ENCODE measurements at places on chromosomes 4 and X. TPM values are rescaled to one million over a fixed set of nuclear protein-coding genes. Genes with fewer than 3 reads are reported as not detected.

Gene OTC
- total RNA-seq: not detected

Gene SATL1
- total RNA-seq: not detected

Gene FAM53A
- 1.8 TPM for total RNA-seq

Gene CFI
- total RNA-seq: not detected

Gene GC
- total RNA-seq: not detected

- DNase-seq: no peak
Observed at GRCh38 chr4:6236816-6237390, 32.7 kb upstream of the WFS1 start.

DNA sequence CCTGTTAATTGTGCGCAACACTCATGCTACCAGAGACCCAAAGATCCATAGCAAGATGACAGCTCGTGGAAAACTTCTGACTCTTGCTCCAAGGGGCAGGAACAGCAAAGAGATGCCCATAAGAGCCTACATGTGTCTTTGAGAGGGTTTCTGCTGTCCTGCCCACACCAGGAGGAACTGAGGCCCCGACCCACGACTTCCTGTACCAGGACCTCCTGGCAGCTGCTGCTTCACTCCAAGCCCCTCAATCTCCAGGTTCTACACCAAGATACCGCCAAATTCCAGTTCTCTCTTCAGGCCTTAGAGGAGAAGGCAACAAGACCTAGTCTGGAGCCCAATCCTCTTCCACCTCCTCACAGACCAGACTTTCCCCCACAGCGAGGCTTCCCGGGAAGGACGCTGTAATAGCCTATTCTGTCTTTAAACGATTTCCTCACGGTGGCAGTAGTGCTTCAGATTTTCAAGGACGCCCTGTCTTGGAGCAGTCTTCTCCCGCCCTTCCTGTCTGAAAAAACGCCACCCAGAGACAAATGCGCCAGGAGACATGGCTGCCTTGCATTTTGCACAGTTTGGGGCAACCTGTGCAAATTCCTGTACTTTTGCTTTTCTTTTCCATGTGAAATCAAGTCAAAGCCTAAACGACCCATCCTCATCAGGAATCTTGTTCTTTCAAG, 230.2 kb upstream of the STK26 start:
- no peak for DNase-seq

GRCh38 chr4:166301266-166301665, 428.2 kb downstream of the TLL1 start:
- DNase-seq: no peak

- DNase-seq: no peak
Observed at GRCh38 chr4:161581262-161582230, 582.3 kb downstream of the FSTL5 start.

- no peak for DNase-seq
Observed at GRCh38 chr4:100926039-100926717, 408.4 kb upstream of the EMCN start.

- no peak for DNase-seq
Observed at GRCh38 chr4:3777669-3778068, 11.5 kb downstream of the ADRA2C start.

DNA sequence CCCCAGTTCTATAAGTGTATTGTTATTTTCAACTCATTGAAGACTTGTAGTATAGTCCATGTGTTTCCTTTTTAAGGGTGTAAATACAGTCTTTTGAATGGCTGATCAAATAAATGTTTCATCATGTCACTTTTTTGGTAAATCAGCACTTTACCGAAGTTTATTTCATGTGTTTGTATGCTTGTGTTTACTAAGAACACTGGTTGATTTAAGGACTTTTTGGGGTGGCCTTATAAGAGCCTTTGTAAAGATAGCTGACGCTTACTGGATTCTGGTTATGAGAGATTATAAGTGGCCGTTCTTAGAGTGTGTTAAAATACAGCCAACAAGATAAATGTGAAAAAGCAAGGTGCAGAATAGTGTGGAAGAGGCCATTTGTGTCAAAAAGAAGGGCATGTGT, 2.6 kb downstream of the UBE2K start:
- DNase-seq: no peak

- DNase-seq: no peak
Observed at GRCh38 chrX:53073115-53073586, 9.0 kb upstream of the TSPYL2 start.

DNA sequence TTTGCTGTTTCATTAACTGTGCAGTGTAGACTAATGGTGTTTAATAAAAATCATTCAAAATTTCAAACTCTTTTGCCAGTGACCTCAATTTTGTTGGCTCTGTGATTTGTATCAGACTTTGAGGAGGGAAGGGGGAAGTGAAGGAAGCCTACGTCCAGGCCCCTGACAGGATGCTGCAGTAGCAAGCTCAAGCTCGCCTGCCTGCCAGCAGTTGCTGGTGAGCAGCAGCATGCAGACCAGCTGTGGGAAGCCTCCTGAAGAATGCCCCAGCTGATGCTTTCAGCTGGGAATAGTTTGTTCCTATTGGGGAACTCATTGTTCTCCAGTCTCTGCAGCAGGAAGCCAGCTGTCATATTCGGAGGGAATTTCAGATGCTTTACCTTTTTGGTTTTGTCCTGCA, 495.2 kb downstream of the AFF2 start:
- DNase-seq: no peak

DNA sequence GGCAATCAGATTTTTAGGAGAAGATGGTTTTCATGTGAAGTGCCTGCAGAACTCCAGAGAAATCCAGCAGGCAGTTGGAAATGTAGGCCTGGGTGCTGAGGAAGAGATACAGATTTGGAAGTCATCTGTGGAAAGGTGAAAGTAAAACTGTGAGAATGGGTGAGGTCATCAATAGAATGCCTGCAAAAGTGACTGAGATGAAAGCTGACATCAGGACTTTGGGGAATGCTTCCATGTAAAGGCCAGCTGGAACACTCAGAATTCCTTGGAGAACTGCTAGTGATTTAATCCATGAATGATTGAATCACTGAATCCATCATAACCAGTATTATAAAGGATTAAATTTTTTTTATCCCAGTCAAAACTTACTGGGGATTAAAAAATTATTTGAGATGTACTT, 124.5 kb upstream of the GIMD1 start:
- DNase-seq: no peak

DNA sequence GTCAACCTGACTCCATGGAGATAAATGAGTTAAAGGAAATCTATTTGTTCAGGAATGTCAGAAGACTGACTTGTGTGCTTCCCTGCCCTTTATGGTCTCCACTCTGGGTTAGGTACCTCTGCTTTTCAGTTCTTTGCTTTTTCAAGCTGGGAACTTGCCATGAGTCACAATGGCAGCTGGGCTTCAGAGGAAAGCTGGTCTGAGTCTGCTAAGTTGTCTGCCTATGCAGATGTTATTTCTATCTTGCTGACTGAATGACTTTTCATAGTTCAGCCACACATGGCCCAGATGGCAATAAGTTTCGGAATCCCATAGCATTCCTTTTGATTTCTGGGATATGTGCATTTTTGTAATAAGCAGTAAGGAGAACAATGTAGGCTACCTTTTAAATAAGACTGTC, 337.9 kb upstream of the FGF13 start:
- DNase-seq: no peak

- no peak for DNase-seq
Observed at GRCh38 chrX:129161108-129161507, 362.2 kb downstream of the SMARCA1 start.

DNA sequence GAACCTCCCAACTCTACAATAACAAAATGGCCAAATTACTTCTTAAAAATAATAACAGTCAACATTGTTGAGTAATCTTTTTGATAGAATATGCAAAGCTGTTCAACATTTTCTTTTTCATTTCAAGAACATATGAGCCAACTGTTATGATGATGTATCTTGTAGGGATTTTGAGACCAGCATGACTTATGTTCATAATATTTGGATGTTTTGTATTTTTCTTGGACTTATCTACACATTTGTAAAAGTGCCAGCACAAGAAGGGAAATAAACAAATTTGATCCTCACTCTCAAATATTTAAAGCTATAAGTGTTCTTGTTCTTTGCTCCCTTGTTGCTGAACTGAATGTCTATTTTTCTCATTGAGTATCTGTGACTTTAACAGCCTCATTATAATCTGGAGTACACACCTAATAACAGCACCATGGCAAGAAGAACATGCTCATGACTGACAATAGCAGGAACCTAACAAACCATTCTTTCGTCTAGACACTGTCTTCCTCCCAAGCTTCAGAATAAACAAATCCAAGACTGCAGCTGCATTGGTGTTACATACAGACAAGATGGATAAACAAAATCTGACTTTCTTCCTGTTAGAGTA, 1049.7 kb downstream of the FAT4 start:
- DNase-seq: no peak

- DNase-seq: no peak
Observed at GRCh38 chr4:114209584-114209983, 230.1 kb upstream of the ARSJ start.

Data from CD8-positive, alpha-beta T cell (primary cell).